ENCODE measurements at places on chromosomes 12 and 14.

DNA sequence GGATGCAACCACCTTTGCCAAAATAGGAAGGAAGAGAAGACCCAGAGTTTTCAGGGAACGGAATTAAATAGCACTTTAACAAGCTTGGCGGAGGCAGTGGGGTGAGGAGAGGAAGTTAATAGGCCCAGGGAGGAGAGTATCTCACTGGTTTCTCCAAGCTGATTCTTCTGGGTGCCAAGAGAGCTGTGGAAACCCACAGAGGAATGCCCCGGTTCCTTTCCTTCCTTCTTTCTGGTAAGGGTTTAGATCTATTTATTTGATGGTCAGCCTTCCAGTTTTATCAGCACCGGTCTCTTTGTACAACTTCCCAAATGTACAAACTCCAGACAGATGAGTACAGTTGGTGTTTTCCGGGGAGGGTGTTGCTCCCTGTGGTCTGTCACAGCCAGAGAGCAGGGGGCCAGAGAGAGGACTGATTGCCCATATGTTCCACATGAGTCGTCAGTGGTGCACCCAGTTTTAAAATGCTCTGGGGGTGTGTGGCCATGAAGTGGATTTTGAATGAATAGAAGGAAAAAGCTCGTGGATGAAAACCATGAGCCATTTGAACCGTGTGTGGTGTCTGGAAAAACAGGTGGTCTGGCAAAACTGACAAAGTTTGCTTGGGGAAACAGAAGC lies 26.6 kb downstream of the PRKCH start:
- DNase-seq, result no peak

GRCh38 chr14:91996948-91997371 lies 42.9 kb downstream of the TRIP11 start:
- peak; percentile 96 for DNase-seq

DNA sequence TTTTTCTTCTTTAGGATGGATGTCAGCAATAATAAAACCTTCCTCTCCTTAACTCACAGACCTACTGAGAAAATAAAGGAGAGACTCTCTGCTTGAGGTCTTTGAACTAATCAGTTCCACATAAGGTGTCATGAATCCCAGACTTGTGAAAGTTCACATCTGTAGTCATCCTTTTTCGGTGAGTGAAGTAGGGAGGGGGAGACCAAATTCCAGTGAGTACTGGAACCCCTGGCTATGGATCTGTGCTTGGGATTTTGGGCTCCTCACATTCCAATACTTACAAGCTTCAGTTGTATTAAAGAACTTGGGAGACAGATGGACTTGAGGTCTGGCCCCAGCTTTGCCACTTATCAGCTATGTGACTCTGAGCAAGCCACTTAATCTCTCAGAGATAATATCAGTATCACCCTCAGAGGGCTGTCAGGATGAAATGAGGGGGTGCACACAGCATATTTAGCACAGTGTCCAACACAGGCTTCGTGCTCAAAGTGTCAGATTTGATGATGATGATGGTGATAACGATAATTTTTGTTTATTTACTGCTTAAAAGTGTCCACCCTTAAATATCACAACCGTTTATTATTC lies 34.8 kb upstream of the APPL2 start:
- DNase-seq, result no peak

DNA sequence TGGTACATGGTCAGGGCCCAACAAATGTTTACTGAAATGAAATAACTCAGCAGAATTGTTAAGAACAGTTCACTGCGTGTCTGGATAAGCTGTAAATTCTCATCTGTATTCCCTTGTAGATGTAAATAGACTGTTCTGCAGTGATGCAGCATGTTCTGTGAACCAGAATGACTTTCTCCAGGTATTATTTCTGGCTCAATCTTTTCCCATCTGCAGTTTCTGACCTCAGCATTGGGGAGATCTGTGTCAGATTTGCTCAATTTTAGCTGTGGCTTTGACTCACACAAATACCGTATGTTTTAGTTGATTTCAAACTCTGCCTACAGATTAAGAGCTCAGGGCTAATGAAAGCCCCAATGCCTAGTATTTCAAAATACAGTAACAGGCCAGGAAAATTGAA lies 49.2 kb upstream of the DICER1 start:
- DNase-seq, result peak; percentile 85

DNA sequence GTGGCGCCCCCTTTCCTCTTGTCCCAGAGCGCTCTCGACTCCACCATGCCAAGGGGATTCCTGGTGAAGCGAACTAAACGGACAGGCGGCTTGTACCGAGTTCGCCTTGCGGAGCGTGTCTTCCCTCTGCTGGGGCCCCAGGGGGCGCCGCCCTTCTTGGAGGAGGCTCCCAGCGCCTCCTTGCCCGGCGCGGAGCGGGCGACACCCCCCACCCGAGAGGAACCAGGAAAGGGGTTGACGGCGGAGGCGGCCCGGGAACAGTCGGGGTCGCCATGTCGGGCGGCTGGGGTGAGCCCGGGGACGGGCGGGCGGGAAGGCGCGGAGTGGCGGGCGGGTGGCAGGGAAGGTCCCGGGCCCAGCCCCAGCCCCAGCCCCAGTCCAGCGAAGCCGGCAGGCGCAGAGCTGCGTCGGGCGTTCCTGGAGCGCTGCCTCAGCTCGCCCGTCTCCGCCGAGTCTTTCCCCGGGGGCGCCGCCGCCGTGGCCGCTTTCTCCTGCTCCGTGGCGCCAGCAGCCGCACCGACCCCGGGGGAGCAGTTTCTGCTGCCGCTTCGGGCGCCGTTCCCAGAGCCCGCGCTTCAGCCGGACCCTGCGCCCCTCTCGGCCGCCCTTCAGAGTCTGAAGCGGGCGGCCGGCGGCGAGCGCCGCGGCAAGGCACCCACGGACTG lies 376 bp downstream of the INSM2 start:
- DNase-seq, result no peak

DNA sequence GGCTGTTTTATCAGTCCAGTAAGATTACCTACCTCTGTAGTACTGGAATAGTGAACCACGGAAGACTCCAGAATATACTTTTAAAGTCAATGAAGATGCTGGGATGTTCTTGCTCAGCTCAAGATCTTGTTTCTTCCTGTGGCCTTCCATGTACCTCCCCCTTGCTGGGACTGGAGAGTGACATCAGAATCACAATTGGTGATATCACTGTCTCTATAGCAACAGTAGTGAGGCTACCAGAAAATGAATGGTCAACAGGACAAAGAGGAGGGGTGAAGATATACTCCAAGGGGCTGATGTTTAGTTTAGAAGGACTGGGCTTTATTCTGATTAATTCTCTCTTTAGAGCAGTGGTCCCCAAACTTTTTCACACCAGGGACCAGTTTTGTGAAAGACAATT lies 3.8 kb downstream of the AKAP3 start:
- DNase-seq, result no peak

DNA sequence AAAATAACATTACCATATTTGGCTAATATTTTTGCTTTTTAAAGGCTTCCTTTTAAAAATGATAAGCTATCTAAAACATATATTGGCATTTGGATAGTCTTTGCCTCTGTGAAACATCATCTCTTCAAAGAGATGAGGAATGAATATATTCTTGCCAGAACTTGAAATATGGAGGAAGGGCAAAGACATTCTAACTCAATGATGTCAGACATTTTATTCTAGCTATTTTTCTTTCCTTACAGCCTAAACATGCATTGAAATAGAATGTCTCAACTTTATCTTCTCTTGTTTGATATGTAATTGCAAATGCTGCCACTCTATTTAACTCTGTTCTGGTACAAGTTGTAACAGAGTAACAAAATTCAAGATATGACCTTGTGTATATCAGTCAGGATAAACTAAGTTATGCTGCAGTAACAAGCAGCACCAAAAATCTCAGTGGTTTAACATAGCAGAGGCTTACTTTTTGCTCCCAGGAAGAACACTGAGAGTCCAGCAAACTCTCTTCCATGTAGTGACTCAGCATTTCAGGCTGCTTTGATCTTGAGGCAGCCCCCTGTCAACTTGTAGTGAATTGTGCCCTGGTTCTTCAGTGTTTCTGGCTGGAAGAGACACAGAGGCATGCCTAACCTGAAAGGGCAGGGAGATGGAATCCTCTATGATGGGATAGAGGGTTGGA lies 11.0 kb downstream of the IRAK3 start:
- peak; percentile 23 for DNase-seq

DNA sequence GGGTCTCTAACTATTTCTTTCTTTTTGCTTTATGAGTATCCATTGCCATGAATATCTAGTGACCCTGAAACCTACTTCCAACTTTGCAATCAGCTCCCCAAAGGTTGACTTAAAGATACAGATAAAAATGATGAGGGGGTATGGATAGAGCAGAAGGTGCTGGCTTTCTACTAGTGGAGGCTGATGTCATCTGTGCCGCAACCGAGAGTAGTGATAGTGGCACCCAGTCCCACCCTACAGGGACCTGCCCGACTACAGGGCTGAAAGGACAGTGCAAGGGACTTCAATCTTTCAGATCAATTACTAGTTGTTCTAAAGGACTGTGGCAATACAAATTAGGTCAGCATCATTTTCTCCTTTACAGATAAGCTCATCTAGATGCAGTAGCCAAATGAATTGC lies 806.0 kb downstream of the VRK1 start:
- no peak for DNase-seq

GRCh38 chr12:57240926-57241401 lies 10.0 kb downstream of the STAC3 start:
- no peak for DNase-seq

GRCh38 chr12:107320929-107321631 lies 227.7 kb upstream of the CRY1 start:
- no peak for DNase-seq

GRCh38 chr12:47941475-47941780 lies 22.0 kb upstream of the TMEM106C start:
- no peak for DNase-seq

GRCh38 chr12:97275728-97276590 lies 186.6 kb upstream of the RMST start:
- DNase-seq, result no peak

DNA sequence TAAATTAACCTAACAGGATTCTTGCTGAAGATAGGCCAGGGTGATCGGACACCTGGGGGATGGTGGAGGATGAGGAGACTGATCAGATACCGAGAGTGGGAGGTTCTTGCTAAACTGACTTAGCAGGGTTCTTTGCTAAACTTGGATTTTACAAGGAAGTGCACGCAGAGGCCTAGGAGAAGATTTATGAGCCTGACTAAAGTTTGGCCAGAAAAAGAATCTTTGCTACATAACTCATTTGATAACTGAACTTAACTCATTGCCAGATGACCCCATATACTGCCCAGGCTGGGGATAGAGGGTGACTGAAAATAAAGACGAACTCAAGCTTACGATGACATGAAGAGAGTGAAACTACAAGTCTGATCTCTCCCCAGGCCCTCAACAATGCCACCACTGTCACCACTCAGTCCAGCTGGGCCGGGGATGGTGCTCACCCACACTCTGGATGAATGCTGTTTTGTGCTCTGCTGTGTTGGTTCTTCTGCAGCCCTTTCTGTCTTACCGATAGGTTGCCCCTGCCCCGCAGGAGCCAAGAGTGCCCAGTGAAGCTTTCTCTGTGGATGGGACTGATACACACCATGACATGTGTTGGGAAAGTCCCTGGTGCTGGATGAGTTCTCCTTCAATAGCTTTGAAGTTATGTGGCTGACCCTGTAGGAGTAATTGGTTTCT lies 29.0 kb downstream of the PPFIBP1 start:
- DNase-seq, result no peak

- no peak for DNase-seq
These were observed 58.6 kb upstream of the PARP11 start for GRCh38 chr12:3931776-3932175.

- DNase-seq, result no peak
These were observed 29.1 kb downstream of the SOCS2 start for GRCh38 chr12:93601591-93601990.

- no peak for DNase-seq
These were observed 157.8 kb upstream of the NUDT4 start for GRCh38 chr12:93219947-93220346.

- DNase-seq, result no peak
These were observed 29.6 kb downstream of the P2RX4 start for GRCh38 chr12:121239351-121240061.

DNA sequence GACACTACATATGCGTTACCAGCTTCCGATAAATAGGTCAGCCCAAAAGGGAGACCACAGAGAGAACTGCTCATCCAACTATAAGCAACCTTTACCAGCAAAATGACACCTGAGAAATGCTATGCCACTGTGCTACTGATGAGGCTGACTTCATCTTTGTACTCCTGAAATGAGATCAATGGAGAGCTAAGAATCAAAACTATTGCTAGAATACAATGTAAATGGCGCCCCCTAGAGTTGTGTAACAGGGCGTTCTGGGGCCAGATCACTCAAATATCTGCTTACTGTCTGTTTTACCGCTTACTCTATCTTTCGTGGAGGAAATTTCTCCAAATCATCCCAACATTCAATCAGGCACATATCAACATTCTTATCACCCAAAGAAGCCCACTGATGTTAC lies 4.6 kb downstream of the ZNF384 start:
- DNase-seq, result peak; percentile 47

DNA sequence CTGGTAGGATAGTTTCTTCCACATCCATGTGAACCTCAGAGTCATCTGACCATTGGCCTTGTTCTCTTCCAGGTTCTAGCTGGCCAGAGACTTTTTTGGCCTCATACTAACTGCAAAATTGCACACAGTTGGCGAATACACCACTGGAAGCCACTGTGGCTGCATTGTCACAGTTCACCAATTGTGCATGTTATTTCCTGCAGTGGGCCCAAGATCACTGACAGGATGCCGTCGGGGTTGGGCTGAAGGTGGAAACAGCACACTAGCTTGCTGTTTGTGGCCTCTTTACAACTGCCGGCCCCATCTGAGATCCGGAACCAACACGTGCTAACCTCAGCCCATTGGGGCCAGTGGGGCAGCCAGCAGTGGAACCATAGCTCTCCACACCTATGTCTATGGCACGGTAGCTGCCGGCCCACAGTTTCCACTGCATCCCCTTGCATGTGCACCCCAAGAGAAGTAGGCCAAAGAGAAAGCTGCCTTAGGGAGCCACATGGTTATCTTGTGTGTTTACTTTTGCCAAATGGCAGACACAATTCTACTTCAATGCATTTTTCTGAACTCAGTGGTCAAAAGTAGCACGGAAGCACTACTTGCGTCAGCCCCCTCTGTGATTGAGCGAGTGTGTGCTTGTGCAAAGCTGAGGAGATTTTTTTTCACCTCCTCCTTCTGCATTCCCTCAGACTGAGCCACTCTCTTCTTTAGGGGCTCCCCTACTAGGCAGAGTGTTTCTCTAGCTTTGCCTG lies 464.0 kb downstream of the RAD51B start:
- DNase-seq, result no peak

DNA sequence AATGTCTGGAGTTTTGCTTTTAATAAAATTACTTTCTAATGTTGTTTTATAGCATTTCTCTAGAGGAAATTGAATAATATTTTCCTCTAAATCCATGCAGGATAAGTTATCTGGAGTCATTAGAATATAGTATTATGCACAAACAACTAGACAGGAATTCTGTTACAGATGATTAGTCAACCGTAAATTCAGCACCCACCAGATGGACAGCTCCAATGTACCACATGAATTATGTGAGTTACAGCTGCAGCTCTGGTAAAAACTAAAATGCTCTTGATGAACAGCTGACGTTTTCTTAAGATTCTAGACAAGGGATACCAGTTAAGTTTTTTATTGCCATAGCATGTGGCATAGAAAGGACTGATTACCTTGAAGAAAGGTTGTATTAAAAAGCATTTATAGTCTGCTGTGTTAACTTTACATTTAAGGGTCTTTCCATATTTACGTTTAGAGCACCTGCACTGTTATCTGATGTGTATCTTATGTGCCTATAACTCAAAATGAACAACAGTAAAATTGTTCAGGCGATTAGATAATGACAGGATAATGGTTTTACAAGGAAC lies 321.4 kb upstream of the LRFN5 start:
- DNase-seq, result peak; percentile 58

All from fibroblast of mammary gland (primary cell).